ENCODE measurements at places on chromosomes 5 and 9.
A peak's percentile ranks its signal among the peaks of the same experiment; 100 is the strongest.

DNA sequence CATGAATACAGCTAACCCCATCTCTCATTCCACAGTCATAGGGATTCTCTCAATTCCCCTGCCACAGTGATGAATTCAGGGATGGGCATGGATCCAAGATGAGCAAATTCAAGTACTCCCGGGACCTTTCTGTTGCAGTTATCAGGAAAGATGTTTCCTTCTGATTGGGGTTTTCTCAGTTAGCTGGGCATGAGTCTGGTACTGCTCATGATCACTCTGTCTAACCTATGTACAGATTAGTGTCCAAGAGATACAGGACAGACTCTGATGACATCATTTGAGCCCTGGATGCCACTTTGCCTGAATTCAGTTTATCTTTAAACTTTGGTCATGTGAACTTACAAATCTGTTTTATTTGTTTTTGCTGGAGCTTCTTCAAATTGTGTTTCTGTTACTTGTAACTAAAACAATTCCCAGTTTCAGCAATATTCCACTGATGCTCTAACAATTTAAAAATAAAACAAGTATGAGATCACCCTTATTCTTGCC is 257.7 kb upstream of the KLF9 start:
- DNase-seq, result no peak

DNA sequence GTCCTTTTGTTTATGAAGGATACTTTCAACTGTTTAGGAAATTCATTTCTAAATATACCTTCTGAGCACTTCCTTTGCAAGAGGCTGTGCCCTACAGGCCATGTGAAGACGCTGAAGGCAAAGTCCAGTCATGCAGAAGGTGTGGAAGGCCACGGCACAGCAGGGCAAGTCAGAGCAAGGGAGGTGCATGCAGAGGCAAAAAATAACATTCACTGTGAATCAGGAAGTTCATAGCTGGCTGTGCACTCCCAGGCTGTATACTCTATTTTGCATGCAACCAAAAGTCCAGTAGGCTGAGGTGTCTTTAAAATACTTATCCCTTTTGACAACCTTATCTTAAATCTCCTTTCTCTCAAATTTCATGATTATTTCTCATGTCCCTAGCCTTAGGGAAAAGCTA is 50.3 kb downstream of the GNAQ start:
- DNase-seq, result no peak

GRCh38 chr9:96514108-96514799 is 64.3 kb downstream of the HABP4 start:
- no peak for DNase-seq

DNA sequence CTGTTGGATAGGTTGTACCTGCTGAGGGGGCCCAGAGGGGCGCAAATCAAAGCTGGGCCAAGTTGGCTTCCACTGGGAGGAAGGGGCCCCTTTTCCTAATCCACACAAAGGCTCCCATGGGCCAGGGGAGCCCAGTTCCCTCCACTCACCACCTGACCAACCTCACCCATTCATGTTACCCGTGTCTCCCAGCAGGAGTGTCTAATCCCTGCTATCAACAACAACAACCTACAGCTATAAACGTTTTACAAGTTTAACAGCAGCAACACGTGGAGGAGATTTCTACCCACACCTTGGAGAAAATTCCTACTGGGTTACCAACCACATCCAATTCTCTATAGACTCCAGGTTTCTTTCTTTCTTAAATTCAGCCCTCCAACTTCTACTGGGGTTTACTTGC is 216.2 kb downstream of the SLIT3 start:
- DNase-seq, result no peak

DNA sequence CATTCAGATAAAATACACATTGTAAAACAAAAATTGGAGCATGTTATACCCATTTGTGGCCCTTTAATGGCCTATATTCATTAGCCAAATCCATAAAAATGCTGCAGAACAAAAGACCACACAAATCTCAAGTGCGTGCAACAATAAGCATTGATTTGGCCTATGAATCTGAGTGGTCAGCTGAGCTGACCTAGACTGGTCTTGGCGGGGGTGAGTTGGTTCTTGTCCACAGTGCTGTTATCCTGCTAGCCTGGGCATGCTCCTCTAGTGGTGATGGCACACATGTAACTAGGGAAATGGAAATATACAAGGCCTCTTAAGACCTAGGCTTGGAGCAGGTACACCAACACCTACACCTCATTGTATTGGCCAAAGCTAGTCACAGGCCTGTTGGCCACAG is 122.2 kb upstream of the TBCA start:
- no peak for DNase-seq

DNA sequence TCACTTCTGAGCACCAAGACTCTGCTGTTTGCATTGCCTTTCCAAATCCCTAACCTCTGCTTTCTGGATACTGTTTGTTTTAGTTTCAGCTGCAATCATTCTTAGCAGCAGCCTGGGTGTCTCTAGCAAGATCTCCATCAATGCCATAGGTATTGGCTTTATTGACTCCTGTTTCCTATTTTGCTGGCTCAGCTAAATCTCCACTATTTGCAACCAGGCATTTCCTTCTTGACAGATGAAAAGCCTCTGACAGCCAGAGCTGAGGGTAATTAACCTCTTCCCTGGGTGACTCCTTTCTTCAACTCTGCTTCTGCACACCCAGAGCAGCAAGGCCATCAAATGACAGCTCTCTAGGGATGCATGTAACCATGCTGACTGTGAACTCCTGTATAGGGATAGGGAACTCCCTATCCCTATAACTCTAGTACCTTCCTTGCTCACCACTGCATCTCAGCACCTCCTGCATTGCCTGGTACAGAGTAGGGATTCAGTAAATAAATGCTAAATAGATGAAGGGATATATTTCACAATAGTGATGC is 293.5 kb downstream of the TRIM32 start:
- DNase-seq, result no peak

DNA sequence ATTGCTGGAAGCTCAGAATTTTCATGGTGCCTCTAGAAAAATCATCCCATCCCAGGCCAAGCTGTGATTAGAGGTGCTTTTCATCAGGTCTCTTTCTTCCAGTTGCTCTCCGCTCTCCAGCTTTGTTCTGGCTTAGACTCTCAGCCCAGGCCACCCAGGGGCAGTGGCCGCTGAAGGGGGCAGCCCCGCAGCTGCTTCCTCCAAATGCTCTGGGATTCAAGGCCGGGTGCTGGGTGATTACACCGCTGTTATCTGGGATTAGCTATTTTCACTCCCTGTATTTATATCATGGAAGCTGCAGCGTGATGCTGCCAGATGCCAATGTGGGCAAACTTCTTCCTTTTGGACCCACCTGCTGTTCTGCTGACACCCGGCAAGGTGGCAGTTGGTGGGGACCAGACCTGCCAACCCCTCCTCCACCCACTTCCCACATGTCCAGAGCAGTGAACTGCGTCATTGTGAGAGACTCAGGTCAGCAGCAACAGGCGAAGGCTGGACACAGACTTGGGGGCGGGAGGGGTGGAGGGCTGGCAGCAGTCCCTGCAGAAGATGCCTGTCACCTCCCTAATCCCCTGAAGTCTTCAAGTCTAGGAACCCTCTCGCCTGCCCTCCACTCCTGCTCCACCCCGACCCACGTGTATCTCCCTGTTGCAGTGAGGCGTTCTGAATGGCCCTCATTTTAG is 33.9 kb upstream of the NKX2-5 start:
- no peak for DNase-seq

DNA sequence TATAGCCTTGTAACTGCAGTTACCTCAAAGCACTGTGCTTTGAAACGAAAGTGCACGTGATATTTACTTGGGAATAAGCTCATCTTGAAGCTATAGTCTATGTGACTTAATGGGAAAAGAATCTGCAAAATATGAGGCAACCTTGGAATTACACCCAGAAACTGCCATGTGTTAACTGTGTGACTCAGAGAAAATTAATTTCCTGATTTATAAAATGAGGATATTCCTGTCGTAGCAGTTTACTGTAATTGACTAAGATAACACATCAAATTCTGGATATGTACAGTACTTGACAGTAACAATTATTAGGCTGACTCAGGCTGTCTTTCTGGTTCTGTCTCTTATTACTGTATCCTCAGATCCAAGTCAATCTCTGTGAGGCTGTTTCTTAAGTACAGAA is 1079.9 kb upstream of the ACO1 start:
- DNase-seq, result no peak

DNA sequence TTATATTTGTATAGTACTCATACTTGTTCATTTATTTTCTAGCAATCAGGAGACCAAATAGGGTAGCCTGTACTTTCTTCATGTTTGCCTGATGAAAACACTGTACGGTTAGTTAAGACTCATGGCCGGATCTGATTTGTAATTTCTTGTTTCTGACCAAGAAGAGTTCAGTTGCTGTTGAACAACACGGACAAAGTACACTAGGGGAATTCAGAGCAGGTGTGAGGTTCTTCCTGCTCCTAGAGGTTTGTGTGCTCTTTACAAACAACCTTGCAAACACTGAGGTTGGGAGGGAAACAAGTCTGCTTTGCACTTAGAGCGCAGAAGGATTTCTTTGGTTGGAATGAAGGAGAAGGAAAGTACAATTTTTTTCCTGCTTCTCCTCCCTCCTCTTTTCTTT is 69.7 kb downstream of the TRIO start:
- DNase-seq, result no peak

- DNase-seq, result peak; percentile 28
These were observed 205.8 kb upstream of the IER5L start for GRCh38 chr9:129383561-129384490.

All from DMS 273 treated with DMSO at 0.1 percent for 48 hours (cell line).